Hair follicular keratinocyte (primary cell): ENCODE measurements at places on chromosomes 2 and 18. TPM values are rescaled to one million over a fixed set of nuclear protein-coding genes. Genes with fewer than 3 reads are reported as not detected.

The ST8SIA5 gene
- total RNA-seq = not detected in 2 replicates

The SLC5A7 gene
- not detected in 2 replicates for total RNA-seq

The KCNE4 gene
- not detected in 2 replicates for total RNA-seq

The DTNB gene
- 17.6 and 18.5 TPM in 2 replicates for total RNA-seq

The ADAM23 gene
- 0.72 and 5.1 TPM in 2 replicates for total RNA-seq

The GALR1 gene
- total RNA-seq = not detected in 2 replicates

The ANKRD29 gene
- total RNA-seq = 4.1 and 8.5 TPM in 2 replicates

The PCGF1 gene
- 21.4 and 22.4 TPM in 2 replicates for total RNA-seq

The AMER3 gene
- not detected in 2 replicates for total RNA-seq

The MC2R gene
- total RNA-seq = not detected in 2 replicates

The POLR1A gene
- total RNA-seq = 14.8 and 21.8 TPM in 2 replicates

The EPB41L3 gene
- 0.15 TPM in 1 of 2 replicates, not detected in the other for total RNA-seq

The DSC3 gene
- total RNA-seq = 64.9 and 106 TPM in 2 replicates
